ENCODE measurements at places on chromosomes 13 and 19.

DNA sequence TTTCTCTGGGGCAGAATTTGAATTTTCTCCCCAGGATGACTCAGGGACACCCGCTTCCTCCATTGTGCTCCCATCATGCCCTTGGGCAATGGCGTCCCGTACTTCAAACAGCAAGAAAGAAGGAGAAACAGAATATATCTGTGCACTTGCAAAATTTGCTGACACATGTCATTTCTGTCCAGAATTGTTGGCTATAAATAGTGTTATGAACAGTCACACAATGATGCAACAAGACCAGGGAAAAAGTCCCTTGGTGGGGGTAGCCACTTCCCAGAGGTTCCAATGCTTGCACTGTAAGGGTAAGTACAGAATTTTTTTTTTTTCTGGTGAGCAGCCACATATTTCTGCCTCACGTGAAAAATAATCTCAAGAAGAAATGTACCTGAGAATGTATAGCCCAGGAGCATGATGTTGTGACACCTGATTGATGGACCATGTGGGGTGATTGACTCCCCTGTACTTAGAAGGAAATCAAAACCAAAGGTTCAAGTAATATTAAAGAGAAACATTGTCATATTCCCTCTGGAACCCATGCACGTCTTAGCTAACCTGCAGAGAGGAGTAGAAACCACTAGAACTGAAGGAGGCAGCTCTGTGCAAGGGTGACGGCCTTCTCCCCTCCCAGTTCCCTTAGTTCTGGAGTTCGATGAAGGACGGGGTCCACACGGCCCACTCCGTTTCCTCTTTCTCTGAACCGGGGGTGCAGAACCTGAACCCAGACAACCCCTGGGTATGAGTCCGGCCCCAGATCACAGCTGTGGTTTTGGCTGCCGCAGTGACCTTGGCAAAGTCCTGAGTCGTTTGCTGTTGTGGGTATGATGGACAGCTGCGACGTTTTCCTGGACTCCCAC lies 9.3 kb upstream of the LAIR1 start:
- no peak for DNase-seq

- no peak for DNase-seq
Measured at GRCh38 chr19:42528354-42529247, at the start of gene CEACAM1. CEACAM1 (minus strand) TSS chr19:42528481; CDS start chr19:42528374, 107 bp downstream.

GRCh38 chr19:56126983-56127780 lies 6.1 kb upstream of the ZNF787 start:
- DNase-seq = no peak

GRCh38 chr13:19519049-19519448 lies 42.3 kb downstream of the TPTE2 start:
- DNase-seq = no peak

- peak; percentile 8 for DNase-seq
Measured at GRCh38 chr19:19321141-19321577, 530 bp downstream of the MAU2 start.

- DNase-seq = no peak
Measured at GRCh38 chr13:62875118-62875640, 1459.5 kb upstream of the PCDH20 start.

DNA sequence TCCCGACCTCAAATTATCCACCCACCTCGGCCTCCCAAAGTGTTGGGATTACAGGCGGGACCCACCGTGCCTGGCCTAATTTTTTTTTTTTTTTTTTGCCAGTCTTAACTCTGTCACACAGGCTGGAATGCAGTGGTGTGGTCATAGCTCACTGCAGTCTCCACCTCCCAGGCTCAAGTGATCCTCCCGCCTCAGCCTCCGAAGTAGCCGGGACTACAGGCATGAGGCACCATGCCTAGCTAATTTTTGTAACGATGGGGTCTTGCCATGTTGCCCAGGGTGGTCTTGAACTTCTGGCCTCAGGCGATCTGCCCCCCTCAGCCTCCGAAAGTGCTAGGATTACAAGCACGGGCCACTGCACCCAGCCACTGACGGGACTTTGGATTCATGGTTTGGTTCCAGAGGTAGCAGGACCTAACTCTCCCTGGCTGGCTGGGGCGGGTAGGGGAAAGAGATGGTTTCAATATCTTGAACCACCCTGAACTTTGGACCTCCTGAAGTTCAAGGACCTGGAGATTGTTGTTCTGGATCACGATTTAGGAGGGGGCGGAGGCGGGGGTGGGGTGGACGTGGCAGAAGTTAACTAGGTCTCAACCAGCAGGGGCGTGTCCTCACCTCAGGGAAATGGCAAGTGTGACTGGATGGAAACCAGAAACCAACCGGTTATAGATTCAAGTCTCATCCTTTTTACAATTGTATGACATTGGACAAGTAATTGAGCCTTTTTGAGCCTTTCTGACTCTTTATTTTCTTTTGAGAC lies 40.8 kb downstream of the IER2 start:
- no peak for DNase-seq

GRCh38 chr13:20306039-20306438 lies 73.9 kb upstream of the GJB6 start:
- no peak for DNase-seq

GRCh38 chr13:76854894-76855293 lies 31.3 kb downstream of the KCTD12 start:
- DNase-seq = no peak

GRCh38 chr19:741506-742131 lies 9.3 kb upstream of the MISP start:
- DNase-seq = no peak

DNA sequence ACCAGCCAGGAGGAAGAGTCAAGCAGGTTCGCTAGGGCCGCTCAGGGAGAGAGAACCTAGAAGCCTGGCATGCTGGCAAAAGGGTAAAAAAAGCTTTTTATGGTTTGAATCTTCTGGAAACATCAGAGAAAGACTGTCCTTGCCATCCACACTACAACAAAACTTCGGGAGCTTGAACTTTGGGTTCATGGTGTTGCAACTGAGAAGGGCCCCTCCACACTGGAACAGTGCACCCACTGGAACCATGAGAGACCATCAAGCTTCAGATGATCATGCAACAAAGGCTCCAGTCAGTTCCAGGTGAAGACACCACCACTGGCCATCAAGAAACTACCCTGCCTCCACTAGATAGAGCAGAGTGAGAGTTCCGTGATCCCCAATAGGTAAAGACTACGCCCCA lies 170.1 kb downstream of the RGCC start:
- no peak for DNase-seq

DNA sequence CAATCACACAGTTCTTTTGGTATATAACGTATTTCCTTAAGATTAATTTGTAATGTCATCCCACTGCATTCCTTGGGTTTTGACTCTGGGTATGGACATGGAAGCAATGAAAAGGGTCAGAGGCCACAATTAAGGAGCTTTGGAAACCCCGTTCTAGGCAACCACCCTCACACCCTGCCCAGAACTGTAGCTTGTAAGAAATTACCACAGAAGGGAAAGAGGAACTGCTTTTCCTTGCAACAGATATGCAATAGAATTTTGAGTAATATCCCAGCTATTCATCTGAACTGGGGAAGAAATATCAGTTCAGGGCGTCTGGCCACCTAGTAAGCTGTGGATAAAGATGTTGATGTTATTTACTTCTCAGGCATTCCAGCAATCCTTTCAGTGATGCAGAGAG lies 985 bp upstream of the CLC start:
- DNase-seq = no peak

DNA sequence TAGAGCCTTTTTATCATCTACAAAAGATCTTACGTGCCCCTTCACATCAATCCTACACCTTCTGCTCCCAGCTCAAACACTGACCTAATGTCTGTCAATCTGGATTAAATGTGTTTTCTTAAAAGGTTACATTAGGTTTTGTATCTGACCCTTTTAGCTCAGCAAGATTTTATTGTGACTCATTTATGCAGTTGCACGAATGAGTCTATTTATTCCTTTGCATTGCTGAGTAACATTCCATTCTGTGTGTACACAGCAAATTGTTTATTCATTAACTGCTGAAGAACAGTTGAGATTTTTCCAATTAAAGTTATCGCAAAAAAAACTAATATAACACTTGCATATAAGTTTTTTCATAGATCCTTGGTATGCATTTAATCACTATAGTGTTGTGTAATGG lies 253.9 kb upstream of the GPC6 start:
- no peak for DNase-seq

DNA sequence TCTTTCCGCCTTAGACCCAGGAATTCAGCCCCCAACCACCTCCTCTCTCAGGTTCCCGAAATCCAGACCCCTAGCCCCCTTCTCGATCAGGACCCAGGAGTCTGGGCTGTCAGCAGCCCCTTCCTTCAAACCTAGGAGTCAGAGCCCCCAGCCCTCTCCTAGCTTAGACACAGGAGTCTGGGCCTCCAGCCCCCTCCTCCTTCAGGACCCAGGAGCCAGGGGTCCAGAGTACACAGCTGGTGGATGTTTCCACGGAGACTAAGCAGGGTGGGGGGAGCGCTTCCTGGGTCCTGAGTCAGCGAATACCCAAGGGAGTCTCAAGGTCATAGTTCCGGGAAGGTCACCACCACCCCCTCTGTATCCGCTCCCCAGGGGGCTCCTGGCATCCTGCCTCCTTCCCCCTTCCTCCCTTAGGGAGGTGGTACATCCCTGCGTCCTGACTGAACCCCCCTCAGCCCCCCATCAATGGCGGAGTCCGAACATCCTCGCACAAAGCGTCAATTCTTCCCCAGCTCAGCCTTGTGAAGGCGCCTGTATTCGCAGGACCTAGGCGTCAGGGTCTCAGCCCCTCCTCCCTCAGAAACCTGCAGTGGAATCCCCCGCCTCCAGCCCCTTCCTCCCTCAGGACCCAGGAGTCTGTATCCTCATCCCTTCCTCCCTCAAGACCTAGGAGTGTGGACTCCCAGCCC lies 4.6 kb downstream of the CADM4 start:
- no peak for DNase-seq

DNA sequence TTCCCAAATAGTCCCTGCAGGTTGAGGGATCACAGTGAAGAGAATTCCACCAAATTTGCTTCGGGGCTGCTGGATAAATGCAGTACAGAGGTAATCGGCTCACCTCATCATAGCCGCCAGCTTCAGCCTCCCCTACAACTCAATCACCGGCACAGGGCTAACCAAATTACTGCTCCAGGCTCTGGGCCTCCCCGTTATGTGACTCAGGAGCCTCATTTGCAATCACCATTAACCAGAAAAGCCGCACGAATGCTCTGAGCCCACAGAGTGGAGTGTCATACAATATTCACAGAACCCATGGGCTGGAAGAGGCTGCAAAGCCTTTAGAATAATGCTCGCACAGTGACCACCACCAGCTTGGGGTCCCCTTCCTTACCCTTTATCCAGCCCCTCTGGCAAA lies 4.9 kb downstream of the SIAH3 start:
- DNase-seq = no peak

DNA sequence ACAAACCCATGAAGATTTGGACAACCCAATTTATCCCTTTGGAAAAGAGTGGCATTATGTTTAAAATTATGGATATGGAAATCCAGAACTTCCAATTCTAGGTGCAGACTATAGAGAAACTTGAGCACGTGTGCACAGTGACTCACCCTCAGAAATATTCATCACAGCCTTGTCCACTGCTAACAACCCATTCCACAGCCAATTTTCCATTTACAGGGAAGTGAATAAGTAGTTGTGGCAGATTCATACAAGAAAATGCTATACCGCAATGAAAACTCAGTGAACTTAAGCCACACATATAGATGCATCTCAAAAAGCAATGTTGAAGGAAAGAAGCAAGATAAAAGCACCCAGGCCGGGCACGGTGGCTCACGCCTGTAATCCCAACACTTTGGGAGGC lies 133.3 kb downstream of the USP12 start:
- DNase-seq = no peak

DNA sequence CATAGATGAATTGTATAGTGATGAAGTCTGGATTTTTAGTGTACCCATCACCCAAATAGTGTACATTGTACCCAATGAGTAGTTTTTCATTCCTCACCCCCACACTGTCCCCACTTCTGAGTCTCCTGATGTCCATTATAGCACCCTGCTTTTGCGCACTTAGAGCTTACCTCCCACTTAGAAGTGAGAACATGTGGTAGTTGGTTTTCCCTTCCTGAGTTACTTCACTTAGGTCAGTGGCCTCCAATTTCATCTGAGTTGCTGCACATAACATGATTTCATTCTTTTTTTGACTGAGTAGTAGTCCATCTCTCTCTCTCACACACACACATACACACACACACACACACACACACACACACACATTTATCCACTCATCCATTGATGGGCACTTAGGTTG lies 43.2 kb upstream of the ALOX5AP start:
- DNase-seq = no peak

- no peak for DNase-seq
Measured at GRCh38 chr13:46717856-46718255, 79.1 kb downstream of the ESD start.

- DNase-seq = no peak
Measured at GRCh38 chr13:32585550-32586079, 637 bp upstream of the PDS5B start.

GRCh38 chr13:84973661-84974060 lies 825.6 kb downstream of the SLITRK6 start:
- no peak for DNase-seq

GRCh38 chr13:20401931-20402856 lies 123.5 kb downstream of the CRYL1 start:
- no peak for DNase-seq

- no peak for DNase-seq
Measured at GRCh38 chr13:43246382-43246781, 223.0 kb downstream of the DNAJC15 start.

GRCh38 chr13:37981932-37982331 lies 112.4 kb upstream of the TRPC4 start:
- no peak for DNase-seq

DNA sequence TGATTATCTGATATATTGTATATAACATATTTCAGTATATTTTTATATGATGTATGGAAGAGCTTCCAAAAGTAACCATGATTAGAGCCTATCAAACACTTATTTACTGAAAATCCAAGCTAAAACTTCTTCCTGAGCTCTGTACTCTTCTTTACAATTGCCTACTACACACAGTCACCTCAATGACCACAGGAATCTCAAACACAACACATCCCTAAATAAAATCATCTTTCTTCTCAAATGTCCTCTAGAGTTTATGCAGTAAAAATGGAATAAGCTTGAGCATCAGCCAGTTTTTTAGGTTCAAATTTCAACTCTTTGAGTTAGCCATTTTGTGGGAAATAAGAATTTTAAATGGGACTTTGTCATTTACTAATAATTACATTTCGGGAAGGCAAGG lies 102.6 kb upstream of the FNDC3A start:
- no peak for DNase-seq
